ENCODE measurements at places on chromosomes 1 and 21.

GRCh38 chr1:51000160-51000559 is 30.1 kb downstream of the CDKN2C start:
- no peak for DNase-seq

DNA sequence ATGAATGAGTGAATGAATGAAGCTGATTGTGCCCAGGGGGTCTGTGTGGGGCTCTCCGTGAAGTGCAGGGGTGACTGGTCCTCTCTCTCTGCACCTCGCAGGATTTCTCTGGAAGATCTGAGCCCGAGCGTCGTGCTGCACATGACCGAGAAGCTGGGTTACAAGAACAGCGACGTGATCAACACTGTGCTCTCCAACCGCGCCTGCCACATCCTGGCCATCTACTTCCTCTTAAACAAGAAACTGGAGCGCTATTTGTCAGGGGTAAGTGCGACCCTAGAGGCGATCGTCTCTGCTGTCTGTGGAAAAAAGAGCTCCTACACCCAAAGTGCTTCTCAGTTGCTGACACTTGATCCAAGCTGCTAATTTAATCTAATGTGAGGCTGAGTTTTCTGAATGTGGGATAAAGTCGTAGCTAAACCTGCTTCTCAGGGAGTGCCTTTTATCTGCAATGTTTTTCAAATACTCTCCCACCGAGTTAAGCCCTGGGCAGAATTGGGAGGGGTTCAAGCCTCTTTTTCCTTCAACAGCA is 101.7 kb downstream of the HUNK start:
- no peak for DNase-seq

- no peak for DNase-seq
Observed at GRCh38 chr1:39369565-39369964, 121.9 kb upstream of the BMP8A start.

GRCh38 chr21:26795866-26796329 is 49.3 kb downstream of the ADAMTS1 start:
- peak; percentile 75 for DNase-seq

DNA sequence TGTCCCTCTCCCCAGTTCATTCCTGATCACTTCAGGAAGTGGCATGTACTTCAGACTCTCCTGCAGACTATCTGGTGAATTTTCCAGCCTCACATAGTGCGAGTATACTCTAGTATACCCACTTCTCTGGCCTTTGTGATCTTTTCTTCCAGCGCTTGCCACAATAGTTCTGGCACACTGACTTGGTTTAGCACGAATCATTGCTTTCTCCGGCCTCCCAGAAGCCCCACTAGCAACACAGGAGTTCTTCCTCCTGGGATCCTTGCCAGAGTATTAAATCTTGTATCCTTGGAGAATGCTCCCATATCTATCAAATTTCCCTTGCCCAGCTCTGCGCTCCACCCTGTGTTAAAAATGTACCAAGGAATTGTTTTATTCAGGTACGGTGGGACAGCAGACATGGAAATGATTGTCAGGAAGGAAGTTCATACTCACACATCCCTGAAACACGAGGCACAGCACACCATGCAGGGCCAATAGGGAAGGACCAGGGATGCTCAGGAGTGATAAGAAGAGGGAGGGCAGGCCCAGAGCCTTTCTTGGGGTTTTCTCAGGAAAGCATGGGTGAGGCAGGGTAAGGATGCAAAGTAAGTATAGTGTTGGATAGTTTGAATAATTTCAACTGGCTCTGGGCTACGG is 136.7 kb downstream of the ADSS2 start:
- no peak for DNase-seq

- no peak for DNase-seq
Observed at GRCh38 chr1:182927693-182928433, 25.1 kb downstream of the SHCBP1L start.

- DNase-seq: no peak
Observed at GRCh38 chr1:179252606-179253005, 23.1 kb upstream of the ABL2 start.

GRCh38 chr1:18037651-18038050 is 69.9 kb upstream of the IGSF21 start:
- no peak for DNase-seq

DNA sequence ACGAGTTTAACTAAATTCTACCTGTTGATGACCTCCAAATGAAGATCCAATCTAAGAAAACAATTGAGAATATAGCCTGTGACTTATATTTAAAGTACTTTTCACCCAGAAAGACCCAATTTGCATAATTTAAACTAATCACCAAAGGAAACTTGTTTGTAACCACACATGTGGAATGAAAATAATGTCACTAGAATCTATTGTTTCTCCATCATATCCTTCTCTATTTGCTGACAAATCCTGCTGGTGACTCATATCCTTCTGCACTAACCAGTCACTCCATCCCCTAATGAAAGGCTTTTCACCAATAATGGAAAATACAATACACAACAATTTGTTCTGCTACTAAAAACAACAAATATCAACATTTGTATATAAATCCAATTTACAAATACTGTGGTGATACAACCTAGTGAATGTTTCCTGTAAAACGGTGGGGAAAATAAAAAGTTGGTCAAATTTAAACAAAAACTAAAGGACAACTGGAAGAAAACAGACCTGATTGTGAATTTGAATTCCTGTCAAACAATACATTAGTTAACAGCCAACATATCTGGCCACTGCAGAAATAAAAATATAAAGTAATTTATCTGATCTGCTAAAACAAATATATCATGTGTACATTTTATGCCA is 6.5 kb downstream of the PTP4A2 start:
- DNase-seq: no peak

DNA sequence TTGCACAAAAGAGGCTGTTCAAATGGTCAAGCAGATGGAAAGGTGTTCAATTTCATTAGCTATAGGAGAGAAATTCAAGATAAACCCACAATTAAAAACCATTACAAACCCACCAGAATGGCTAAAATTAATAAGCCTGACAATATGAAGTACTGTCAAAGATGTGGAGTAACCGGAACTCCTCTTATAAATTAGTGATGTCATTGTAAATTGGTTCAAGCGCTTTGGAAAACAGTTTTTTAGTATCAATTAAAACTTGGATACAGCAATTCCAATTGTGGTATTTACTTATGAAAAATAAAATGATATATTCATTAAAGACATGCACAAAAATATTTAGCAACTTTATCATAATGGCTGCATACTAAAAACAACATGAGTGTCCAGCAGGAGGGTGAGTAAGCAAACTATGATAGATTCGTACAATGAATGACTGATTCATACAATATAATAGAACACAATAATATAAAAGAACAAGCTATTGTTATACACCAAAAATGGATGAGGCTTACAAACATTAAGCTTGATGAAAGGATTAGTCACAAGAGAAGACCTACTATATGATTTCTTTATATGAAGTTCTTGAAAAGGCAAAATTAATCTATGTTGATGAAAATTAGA is 38.4 kb upstream of the FGGY start:
- DNase-seq: no peak

GRCh38 chr1:17837233-17838030 is 82.3 kb downstream of the ACTL8 start:
- DNase-seq: no peak

- peak; percentile 16 for DNase-seq
Observed at GRCh38 chr21:37220433-37220980, 46.6 kb downstream of the VPS26C start.

- DNase-seq: no peak
Observed at GRCh38 chr1:221824025-221824424, 82.1 kb upstream of the DUSP10 start.

DNA sequence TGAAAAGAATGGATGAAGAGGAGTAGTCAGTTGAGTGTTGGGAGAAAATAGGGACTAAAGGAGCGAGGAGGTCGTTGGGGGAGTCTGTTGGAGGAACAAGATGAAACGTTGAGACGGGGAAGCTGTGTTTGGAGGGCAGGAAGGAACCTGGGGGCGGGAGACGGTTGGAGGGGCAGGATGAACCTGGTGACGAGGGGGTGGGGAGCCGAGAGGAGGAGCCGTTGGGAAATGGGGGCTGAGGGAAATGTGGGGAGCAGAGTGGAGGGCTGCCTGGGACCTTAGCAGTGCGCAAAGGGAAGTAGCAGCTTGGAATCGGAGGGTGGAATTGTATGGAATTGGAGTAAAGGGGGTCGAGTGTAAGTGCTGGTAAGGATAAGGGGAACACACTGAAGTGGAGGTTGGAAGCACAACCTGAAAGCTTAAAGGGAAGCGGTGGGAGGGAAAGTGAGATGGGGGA is 630 bp downstream of the MTF2 start:
- DNase-seq: no peak

DNA sequence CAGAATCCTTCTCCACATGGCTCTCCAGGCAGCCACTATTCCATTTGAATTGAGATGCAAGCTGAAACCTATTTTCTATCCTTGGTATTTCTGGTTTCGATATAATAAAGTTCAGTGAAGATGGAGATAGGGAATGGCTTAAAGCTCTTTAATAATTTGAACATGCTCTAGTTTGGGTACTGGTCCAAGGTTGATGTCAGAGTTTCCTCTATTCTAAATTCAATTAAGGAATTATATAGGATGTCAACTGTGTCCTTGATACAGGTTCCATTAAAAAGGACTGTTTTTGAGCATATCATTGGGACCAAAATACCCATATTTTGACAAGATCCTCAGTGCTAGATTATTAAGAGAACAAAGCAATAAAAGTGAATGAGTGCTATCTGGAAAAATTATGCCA is 245.3 kb downstream of the SPATA17 start:
- no peak for DNase-seq

GRCh38 chr1:2602866-2603520 is 16.4 kb downstream of the PRXL2B start:
- no peak for DNase-seq

DNA sequence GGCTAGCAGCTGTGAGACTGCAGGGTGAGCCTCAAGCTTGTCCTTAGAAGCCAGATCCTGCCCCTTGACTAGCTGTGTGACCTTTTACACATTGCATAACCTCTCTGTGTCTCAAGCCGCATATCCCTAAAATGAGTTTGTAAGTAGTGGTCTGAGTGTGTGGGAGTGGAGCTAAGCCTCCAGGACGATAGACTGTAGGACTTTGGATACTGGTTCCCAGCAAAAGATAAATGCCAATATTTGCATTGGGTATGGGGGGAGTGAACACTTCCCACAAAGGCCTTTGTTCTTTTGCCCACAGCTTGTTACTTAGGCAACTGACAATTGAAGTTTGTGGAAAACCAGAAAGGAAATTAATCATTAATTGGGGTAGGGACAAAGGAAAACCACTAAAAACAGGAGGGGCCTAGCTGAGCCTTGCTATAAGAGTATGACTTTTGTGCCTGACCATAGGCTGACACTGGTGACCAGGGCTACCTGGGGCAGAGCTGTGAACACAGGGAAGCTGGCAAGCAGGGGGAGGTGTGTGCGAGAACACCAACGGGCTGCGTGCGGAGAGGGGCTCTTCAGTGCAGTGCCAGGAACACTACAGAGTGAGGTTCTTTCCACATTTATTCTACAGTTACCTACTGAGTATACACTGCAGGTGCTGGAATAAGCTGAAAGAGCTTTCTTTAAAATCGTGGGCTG is 102.4 kb upstream of the ETV3 start:
- DNase-seq: no peak

- no peak for DNase-seq
Observed at GRCh38 chr1:77627978-77628570, 54.4 kb downstream of the ZZZ3 start.

DNA sequence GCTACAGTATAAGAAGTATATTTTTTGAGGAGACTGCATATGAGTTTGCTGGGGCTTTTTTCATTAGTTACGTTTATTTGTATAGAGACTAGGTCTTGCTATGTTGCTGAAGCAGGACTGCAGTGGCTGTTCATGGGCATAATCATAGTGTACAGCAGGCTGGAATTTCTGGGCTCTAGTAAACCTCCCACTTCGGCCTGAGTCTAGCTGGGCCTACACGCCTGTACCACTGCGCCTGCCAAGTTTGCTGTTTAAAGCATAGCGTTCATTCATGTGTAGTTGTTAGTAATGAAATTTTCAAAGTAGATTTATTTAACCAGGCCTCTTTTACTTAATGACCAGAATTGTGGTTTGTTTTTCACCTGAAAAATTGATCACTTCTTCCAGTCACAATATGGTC is 33.8 kb downstream of the HS2ST1 start:
- DNase-seq: no peak

DNA sequence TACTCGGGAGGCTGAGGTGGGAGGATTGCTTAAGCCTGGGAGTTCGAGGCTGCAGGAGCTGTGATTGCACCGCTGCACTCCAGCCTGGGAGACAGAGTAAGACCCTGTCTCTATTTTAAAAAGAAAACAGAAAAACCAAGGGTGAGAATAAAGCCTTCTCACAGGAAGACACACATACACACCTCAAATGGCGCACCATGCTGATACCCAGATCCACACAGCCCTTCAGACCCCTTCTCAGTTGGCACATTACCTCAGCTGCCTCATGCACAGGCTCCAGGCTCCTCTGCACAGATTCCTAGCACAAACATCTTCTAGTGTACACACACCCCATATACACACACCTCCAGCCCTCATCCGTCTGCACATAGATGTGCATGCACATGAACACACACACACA is 7.9 kb downstream of the FGR start:
- DNase-seq: no peak

- DNase-seq: no peak
Observed at GRCh38 chr1:240743705-240744104, 131.8 kb upstream of the GREM2 start.

DNA sequence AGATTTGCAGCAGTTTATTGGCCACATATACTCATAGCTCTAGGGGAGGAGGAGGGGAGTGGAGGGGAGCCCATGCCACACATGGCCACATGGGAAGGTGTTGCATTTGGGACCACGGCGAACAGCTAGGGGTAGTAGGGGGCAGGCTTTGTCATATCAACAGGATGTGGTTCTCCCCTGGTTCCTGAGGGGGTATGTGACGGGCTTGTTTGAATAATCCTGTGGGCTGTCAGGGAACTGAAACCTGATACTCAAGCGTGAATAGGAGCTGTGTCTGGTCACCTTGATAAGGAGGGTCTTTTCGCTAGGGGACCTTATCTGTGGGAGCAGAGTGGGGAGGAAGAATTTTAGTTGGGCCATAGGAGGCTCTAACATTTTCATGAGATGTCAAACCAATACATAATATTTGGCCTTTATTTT is 264.7 kb downstream of the CTH start:
- DNase-seq: no peak

GRCh38 chr1:34404804-34405203 is 228.1 kb downstream of the C1orf94 start:
- no peak for DNase-seq

DNA sequence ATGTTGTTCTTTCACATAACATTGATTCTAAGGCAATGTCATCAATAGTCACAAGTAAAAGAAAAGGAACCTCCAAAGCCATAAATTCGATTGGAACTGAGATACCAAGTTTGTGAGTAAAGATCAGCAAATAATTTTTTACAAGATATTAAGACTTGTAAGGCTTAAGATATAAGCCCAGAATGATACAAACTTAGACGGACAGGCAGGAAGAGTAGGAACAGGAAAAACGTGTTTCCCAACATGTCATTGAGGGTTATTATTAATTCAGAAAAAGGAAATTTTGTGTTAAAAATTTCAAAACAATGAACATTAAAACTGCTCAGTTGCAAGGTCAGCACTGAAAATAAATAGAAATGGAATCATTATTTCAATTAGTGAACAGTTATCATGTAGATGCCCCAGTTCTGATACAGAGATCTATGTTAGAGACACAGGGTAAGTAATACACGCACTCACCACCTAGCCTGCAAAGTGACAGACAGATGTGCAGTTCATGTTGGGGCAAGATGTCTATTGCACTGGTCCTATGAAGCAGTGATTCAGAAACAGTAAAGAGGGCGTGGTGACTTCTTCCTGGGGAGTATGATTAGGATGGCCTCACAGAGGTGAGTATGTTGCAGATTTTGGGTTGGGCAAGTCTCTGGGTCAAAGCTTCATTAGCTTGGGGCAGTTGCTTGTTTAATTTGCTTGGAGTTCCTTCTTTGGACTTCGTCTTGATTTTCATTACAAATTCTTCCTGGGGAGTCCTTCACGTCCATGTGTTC is 284.4 kb downstream of the SETD4 start:
- DNase-seq: no peak
